Activated naive CD4-positive, alpha-beta T cell treated with anti-CD3 and anti-CD28 coated beads, Interleukin-2, amount 50 U/mL, for 72 hours (primary cell): ENCODE measurements at places on chromosomes 5 and 9. TPM values are rescaled to one million over a fixed set of nuclear protein-coding genes. Genes with fewer than 3 reads are reported as not detected.

BTNL8 gene
- not detected for total RNA-seq

PCDHA11 gene
- not detected for total RNA-seq

ADAMTS19 gene
- total RNA-seq, result not detected

SVEP1 gene
- total RNA-seq, result 0.07 TPM

CAMK4 gene
- total RNA-seq, result 39.0 TPM

PCDHA1 gene
- total RNA-seq, result not detected

GDA gene
- not detected for total RNA-seq

STK10 gene
- 42.9 TPM for total RNA-seq

ZNG1E gene
- total RNA-seq, result 89.9 TPM

MARCHF3 gene
- 10.5 TPM for total RNA-seq

SPINK6 gene
- total RNA-seq, result not detected

CSF2 gene
- 39.7 TPM for total RNA-seq

ARHGEF28 gene
- 0.05 TPM for total RNA-seq

LIFR gene
- not detected for total RNA-seq

IRX4 gene
- total RNA-seq, result not detected
